ENCODE measurements at places on chromosomes 13 and 19.

DNA sequence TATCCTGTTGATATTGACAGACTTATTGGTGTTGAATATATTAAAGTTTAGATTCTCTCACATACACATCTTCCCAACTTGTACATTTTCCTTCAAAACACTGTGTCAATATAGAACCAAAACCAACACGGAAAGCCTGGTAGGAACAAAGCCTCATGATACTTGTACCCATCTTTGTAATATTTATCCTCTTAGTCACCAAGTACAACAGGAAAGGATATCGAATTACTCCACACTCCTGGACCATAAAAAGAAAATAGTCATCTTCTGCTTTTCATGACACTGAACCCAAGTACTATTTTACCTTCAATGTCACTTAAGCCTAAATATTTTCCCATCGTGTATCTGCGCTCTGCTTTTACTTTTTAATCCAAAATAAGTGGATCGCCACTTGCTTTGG, 702.9 kb upstream of the PCDH9 start:
- DNase-seq = no peak

DNA sequence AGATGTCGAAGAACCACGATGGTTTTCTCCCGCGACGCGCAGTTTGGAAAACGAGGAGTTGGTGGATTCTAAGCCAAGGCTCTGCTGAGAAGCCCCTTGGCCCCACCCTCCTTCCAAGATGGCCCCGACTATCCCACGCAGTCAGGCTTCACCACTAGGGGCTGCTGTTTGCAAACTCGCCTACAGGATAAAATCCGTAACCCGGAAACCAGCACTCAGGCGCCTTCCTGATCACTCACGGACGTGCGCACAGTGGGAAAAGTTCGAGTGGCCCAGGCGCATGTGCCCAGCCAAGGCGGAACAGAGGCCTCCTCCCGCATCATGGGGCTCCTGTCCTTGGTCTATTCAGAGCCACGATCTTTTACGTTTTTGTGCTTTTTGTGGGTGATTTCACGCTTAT, 19.2 kb upstream of the UQCR11 start:
- DNase-seq = peak; percentile 88

DNA sequence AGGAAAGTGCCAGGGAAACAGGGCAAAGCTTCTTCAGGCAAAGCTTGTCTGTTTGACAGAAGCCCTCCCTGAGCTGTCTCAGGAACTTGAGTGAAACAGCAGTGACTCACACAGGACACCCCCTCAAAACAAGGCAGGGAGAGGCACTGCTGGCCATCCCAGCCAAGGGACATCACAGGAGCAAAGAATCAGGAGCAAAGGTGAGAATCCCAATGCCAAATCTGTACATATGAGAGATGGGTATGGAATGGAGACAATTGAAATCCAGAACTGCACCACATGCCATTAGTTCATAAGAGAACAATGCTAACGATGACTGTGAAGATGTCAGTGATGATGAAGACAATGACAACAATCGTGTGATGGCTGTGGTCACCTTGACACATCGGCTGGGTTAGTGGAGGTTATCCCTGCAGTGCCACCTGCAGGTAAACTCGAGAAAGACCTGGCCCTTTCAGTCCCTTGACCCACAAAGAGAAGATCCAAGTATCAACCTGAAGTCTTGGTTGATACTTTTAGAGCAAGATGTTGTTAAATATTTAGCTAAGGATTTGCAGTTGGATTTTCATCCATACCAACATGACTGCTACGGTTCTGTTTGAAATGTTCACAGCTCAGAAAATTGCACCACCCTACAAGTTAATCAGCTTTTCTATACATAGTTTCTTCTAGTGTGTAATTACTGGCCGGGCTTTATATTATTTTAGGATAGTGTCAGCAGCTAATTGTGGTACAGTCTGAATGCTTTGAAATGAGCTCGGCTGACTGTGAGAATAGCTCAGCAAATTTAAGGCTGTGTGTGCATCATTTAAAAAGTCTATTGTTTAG, 42.0 kb upstream of the IPO5 start:
- peak; percentile 13 for DNase-seq

- peak; percentile 56 for DNase-seq
Measured at GRCh38 chr19:43820098-43820883, 6.8 kb upstream of the ZNF283 start.

DNA sequence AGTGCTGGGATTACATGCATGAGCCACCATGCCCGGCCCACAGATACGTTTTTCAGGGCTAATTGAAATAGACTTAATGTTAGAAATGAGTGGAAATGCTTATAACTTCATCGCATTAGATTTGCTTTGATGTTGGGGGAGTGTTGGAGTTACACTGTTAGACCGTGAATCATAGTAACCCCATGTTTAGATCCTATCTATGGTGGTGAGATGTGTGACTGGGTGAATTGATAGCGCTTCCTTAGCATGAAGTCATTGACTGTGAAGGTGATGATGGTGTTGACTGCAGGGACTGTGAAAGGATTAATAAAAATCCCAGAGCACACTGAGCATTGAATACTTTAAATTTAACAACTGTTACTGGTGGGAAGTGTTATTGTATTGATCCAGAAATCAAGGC, 1.7 kb downstream of the ZNF264 start:
- peak; percentile 24 for DNase-seq
